Keratinocyte (primary cell): ENCODE measurements at places on chromosomes 13 and 19.

- peaks cover 25% of the 10 kb centered on the region for H3K27me3 ChIP-seq
- DNase-seq = no peak
- no peaks in the 10 kb centered on the region for H3K36me3 ChIP-seq
These were observed 2.0 kb upstream of the FFAR2 start for GRCh38 chr19:35445826-35446593.

GRCh38 chr19:47096100-47096704, 17.4 kb downstream of the ZC3H4 start:
- no peak overlapping the region for H3K4me3 ChIP-seq
- H3K27me3 ChIP-seq = no peaks in the 10 kb centered on the region
- peaks cover 15% of the 10 kb centered on the region for H3K4me1 ChIP-seq
- no peak for DNase-seq

DNA sequence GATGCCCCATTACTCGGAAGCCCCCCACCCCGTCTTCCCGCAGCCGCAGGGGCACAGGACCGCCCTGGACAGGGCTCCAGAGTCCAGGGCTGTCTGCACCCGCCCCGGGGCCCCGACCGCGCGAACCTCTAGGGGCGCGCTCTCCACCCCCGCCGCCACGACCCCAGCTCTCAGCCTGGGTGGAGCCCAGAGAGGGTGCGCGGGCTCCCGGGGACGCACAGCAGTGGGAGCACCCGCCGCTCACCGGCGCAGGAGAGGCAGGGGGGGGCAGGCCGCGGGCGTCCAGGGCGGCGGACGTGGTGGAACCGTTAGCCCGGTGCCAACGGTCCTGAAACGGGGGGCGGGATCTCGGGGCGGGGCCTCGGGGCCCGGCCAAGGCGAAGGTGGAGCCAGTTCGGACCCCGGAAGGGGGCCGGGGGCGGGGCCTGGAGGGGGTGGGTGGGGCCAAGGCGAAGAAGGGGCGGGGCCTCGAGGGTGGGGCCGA, at the start of gene ATP8B3:
ATP8B3 (minus strand) TSS at position 335 of the 484 bp plus-strand sequence. CDS start 540 bp downstream, outside the sequence.
- H3K4me1 ChIP-seq = peaks cover 14% of the 10 kb centered on the region
- peak; percentile 53 for DNase-seq
- H3K36me3 ChIP-seq = peaks cover 9% of the 10 kb centered on the region
- no peak within 1 kb of the TSS for H3K27ac ChIP-seq
- H3K4me3 ChIP-seq = peak within 1 kb of the TSS; percentile 76
- H3K27me3 ChIP-seq = no peaks in the 10 kb centered on the region

GRCh38 chr13:48000559-48001113, 437 bp downstream of the SUCLA2 start:
- H3K4me3 ChIP-seq = peak overlapping the region; percentile 81
- DNase-seq = no peak
- H3K27me3 ChIP-seq = no peaks in the 10 kb centered on the region
- H3K4me1 ChIP-seq = peaks cover 35% of the 10 kb centered on the region
- peaks cover 1% of the 10 kb centered on the region for H3K36me3 ChIP-seq
- peak overlapping the region; percentile 98 for H3K27ac ChIP-seq

DNA sequence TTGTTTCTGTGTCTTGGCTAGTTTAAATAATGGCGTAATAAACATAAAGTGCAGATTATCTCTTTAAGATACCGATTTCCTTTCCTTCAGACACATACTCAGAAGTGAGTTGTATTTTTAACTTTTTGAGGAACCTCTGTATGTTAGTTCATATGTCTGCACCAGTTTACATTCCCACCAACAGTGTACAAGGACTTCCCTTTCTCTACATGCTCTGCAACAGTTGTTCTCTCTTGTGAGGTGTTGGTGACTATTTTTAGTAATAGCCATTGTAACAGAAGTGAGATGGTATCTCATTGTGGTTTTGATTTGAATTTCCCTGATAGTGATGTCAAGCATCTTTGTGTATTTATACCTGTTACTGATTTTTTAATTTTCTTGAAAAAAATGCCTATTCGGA, 418.6 kb downstream of the UQCRFS1 start:
- no peaks in the 10 kb centered on the region for H3K27me3 ChIP-seq
- no peak overlapping the region for H3K27ac ChIP-seq
- no peak for DNase-seq
- no peak overlapping the region for H3K4me3 ChIP-seq
- H3K4me1 ChIP-seq = no peaks in the 10 kb centered on the region
- H3K36me3 ChIP-seq = no peaks in the 10 kb centered on the region

DNA sequence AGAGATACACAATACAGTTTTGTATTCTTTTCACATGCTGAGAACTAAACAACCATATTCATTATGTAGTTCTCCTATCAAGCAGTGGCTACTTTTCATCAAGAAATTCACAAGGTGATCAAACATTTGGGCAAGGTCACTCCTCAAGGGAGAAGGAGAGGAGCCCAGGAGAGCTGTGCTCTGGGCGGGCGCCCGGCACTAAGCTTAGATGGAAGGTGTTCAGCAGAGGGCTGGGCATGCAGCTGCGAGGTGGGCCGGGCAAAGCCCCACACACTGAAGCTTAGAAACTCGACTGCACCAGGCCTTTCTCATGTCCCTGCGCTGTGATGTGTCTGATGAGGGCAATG, 30.4 kb upstream of the SPACA7 start:
- H3K27me3 ChIP-seq = no peaks in the 10 kb centered on the region
- no peaks in the 10 kb centered on the region for H3K36me3 ChIP-seq
- DNase-seq = no peak
- H3K4me3 ChIP-seq = no peak overlapping the region
- no peaks in the 10 kb centered on the region for H3K4me1 ChIP-seq

DNA sequence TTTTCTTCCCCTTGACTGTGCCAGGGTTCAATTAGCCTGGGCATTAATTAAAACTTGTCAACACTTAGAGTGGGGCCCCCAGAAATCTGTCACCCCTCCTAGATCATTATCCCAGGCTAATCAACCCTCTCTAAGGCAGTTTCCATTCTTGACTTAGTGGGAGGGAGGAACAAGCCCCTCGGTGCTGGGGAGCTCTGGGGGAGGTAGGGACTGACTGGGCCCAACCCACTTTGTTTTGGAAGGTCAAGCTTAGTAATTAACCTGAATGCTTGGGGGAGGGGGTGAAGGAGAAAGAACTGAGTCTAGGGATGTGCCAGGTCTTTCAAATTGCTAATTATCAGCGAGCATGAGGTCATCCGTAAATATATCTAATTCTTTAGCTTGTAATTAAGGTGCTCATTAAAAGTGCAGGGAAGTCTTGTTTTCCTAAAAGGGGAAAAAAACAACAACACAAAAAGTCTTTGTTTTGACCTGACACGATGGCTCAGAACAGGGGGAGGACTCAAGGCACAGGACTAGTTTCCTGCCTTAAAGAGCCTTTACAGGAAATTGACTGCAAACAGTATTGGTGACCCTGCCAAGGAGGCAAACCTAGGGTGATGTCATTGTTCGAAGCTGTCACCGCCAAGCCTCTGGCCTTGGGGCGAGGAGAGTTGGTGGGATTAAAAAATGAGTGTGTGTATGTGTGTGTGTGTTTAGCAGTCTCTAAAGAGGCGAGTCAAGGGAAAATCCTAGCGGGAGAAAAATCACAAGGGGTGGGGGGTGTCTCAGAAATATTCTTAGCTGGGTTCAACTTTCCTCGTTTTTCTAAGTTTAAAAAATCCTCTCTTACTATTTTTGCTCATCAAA, 19.4 kb downstream of the ACTN4 start:
- no peak overlapping the region for H3K4me3 ChIP-seq
- H3K27ac ChIP-seq = peak overlapping the region; percentile 42
- H3K36me3 ChIP-seq = peaks cover 16% of the 10 kb centered on the region
- DNase-seq = no peak

DNA sequence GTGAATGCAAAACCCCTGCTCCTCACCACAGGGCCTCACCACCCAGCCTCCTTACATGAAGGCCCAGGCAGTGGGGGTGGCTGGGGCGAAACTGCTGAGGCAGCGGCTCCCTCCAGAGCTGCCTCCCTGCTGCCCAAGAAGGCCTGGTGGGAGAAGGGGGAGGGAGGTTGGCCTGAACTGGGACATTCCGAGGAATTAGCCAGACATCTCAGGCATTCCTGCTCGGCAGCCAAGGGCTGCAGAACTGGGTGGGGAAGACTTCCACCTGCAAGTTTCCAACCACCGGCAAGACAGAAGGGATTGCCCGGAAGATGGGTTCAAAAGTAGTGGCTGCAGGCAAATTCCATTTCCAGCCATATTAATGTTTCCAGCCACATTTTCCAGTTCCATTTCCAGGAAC, 2.3 kb upstream of the PSPN start:
- peaks cover 6% of the 10 kb centered on the region for H3K4me1 ChIP-seq
- H3K27me3 ChIP-seq = no peaks in the 10 kb centered on the region
- no peak overlapping the region for H3K4me3 ChIP-seq

- H3K36me3 ChIP-seq = no peaks in the 10 kb centered on the region
- no peaks in the 10 kb centered on the region for H3K27me3 ChIP-seq
- H3K4me3 ChIP-seq = no peak overlapping the region
- no peak for DNase-seq
These were observed 502.9 kb upstream of the ATXN8OS start for GRCh38 chr13:69604698-69605097.

DNA sequence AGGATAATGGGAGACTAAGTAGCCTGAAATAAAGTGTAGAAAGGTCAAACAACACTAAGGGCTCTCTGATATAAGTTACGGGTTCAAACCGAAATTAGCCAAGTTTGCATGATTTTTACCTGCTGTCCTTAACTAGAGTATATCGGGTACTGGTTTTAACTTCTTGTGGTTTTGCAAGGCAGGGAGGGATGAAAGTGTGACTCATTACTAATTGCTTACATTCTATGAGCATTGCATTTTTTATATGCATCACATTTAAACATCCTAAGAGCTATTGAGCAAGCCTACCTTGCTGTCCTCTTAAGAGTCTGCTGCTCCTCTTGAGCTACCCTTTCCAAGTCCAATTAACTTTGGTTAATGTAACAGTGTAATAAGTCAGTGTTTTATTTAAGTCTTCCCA, 415.4 kb downstream of the SLITRK5 start:
- no peaks in the 10 kb centered on the region for H3K36me3 ChIP-seq
- no peak overlapping the region for H3K4me3 ChIP-seq
- H3K27ac ChIP-seq = no peak overlapping the region
- H3K27me3 ChIP-seq = no peaks in the 10 kb centered on the region
